Endothelial cell (in vitro differentiated cells): ENCODE measurements at places on chromosomes 2 and 18.

GRCh38 chr2:120914839-120915521 is 179.3 kb downstream of the GLI2 start:
- DNase-seq: peak; percentile 21

- DNase-seq: no peak
Measured at GRCh38 chr18:55470826-55471225, 117.2 kb downstream of the TCF4 start.

DNA sequence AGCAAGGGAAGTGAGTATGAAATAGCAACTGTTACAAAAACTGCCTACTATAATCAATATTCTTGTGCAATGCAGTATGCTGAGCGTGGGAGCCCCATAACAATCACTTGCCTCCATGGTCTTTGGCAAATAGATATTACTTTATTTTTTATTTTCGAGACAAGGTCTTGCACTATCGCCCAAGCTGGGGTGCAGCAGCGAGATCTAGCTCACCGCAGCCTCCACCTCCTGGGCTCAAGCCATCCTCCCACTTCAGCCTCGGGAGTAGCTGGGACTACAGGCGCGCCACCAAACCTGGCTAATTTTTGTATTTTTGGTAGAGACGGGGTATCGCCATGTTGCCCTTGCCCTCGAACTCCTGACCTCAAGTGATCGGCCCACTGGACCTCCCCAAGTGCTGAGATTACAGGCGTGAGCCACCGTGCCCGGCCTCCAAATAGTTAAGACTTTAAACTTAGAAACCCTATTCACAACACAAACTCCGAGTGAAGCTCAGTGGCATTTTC is 1.2 kb upstream of the CCNT2 start:
- DNase-seq: peak; percentile 3

- DNase-seq: no peak
Measured at GRCh38 chr18:48452861-48453323, 43.7 kb upstream of the ZBTB7C start.

DNA sequence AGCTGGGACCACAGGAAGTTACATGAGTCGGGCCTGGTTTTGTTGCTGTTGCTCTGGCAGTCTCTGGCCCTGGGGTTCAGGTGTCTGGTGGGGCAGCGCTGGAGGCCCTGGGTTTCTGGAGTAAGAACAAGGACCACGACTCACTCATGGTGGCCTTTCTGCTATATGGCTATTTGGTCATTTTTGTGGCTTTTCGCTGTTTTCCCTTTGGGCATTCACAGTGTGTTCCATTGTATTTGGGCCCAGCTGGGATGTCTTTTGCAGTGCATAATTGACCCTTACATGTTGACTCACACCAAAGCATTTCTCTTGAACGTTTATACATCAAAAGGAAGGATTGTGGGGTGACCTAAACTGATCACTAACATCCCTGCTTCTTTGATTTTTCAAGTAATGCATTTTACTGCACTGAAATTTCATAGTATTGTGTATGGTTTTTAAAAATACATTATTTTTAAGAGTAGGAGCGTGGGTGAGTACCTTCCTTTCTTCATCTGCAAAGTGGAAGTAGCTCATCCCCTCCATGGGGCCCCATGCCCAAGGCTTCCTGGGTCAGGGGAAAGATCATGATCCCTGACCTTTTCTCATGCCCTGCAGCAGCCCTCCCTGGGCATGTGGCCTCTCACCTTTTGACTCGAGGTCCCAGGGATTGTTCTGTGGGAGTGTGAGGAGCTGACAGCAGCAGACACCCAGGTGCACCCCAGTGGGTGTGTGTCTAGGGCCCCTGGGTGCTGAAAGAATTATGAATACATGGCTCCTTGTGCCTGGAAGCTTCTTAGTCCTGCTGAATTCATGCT is 225.5 kb downstream of the AGAP1 start:
- DNase-seq: no peak

- no peak for DNase-seq
Measured at GRCh38 chr2:37267685-37268084, 36.2 kb downstream of the NDUFAF7 start.

DNA sequence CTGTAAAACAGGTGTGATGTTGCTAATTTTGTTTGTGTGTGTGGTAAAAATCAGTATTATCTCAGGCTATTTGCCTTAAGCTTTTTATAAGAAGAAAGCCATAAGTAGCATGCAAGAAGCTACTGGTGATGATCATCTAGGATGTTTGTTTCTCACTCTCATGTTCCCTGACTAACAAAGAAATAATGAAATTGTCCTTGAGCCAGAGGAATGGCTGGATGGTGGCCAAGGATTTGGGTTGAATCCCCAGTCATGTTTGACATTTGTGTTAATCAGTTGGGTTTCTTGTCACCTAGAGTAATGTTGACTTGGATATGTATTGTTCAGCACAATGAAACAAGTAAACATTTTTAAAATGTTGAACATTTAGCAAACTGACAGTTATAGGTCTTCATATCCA is 496.8 kb upstream of the ZEB2 start:
- DNase-seq: no peak

- no peak for DNase-seq
Measured at GRCh38 chr2:235445116-235445515, 48.7 kb upstream of the AGAP1 start.

DNA sequence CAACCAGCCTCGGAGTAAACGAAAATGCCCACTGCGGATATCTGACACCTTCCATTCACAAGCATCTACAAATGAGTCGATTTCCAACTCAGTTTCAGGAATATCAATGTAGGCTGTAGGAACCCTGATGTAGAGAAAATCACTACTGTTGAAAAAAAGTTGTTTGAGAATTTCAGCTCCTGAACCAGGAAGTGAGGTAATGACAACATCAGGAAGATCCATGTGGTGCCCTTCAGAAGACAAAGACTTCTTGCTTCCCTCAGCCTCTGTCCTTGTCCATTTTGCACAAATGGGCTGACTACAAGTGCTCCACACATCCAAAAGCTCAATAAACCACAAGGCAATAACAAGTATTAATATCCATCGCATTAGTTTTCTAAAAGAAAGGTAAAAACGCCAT is 4.7 kb downstream of the DSEL start:
- DNase-seq: no peak

DNA sequence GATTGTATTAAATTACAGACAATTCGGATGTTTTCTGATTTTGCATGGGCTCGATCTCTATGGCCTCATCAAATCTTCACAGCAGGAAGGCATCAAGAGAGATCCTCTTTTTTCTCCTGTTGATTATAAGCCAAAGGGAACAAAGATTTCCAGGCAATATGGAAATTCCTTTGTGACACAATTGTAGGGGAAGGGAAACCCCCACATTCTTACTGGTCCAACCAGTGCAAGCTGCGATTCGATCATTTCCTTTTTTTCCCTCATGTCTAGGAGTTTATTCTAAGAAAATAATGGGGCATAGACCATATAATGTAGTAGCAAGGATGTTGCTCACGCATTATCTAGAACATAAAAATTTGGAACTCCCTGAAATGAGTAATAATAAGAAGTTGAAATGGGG is 87.7 kb downstream of the LYPD6 start:
- DNase-seq: no peak

GRCh38 chr2:173374634-173375033 is 20.0 kb downstream of the CDCA7 start:
- DNase-seq: no peak

- peak; percentile 63 for DNase-seq
Measured at GRCh38 chr18:6781142-6781714, 51.7 kb downstream of the ARHGAP28 start.

- DNase-seq: no peak
Measured at GRCh38 chr2:147420517-147420916, 424.3 kb upstream of the ACVR2A start.

- no peak for DNase-seq
Measured at GRCh38 chr2:96413323-96413722, 77.8 kb downstream of the NCAPH start.

DNA sequence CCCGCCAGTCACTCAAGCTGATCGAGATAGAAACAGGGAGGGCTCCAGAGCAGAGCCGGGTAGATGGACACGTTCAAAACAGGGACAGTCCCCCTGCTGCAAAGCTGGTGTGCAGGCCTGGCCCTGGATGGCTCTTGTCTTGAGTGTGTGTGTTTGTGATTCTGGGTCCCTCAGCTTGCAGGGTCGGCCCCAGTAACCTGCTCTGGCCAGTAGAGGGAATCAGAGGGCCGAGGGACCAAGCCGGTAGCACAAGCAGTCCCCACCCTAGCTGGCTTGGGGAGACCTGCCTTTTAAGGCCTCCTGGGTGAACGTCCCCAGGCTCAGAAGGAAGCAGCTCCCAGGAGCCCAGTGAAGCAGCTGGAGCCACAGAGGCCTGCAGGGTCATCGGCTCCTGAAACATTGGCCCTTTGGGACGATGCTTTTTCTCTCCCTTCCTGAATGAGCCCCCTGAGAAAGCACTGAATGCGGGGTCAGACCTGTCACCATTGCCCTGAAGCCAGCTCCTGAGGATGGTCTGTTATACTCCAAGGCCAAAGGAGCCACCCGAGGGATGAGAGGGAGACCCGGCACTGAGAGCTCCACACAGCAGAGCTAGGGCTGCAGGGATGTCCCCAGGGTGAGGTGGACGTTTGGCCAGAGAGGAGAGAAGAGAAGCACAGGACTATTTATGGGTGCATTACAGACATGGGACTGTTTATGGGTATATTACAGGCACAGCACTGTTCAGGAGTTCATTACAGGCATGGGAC is 15.4 kb upstream of the MLPH start:
- peak; percentile 63 for DNase-seq
